ENCODE measurements at places on chromosomes 11 and 22. TPM values are rescaled to one million over a fixed set of nuclear protein-coding genes. Genes with fewer than 3 reads are reported as not detected.

TRIM34 gene
- 2.9 TPM for total RNA-seq

SLC6A5 gene
- not detected for total RNA-seq

APOC3 gene
- total RNA-seq: not detected

CCDC34 gene
- total RNA-seq: 27.0 TPM

FZD4 gene
- 1.2 TPM for total RNA-seq

OR52J3 gene
- not detected for total RNA-seq

KCNJ4 gene
- 0.35 TPM for total RNA-seq

IL17REL gene
- 0.04 TPM for total RNA-seq

CCDC188 gene
- total RNA-seq: not detected

LRRC4C gene
- not detected for total RNA-seq

HEPN1 gene
- not detected for total RNA-seq

C11orf21 gene
- not detected for total RNA-seq

DTX4 gene
- total RNA-seq: 4.4 TPM

GLB1L2 gene
- 2.2 TPM for total RNA-seq

UBQLNL gene
- total RNA-seq: not detected

TLCD5 gene
- 7.9 TPM for total RNA-seq

CARNS1 gene
- total RNA-seq: 0.08 TPM

GANAB gene
- total RNA-seq: 251 TPM

WNT7B gene
- total RNA-seq: 68.5 TPM

MUC15 gene
- not detected for total RNA-seq

NAP1L4 gene
- total RNA-seq: 111 TPM

OVOL1 gene
- not detected for total RNA-seq

NPAS4 gene
- total RNA-seq: not detected

SYT7 gene
- total RNA-seq: 1.2 TPM

ILK gene
- 115 TPM for total RNA-seq

MMP11 gene
- total RNA-seq: 0.27 TPM

STX3 gene
- 28.3 TPM for total RNA-seq

TNNI2 gene
- not detected for total RNA-seq

SEC14L6 gene
- not detected for total RNA-seq

PDGFD gene
- total RNA-seq: 6.1 TPM

ZBTB16 gene
- total RNA-seq: 1.1 TPM

SAA2 gene
- total RNA-seq: not detected

IGF2 gene
- 2.3 TPM for total RNA-seq

CHEK2 gene
- 10.1 TPM for total RNA-seq

RIC3 gene
- 2.1 TPM for total RNA-seq

C22orf42 gene
- not detected for total RNA-seq

PDE3B gene
- total RNA-seq: 1.8 TPM

TPBGL gene
- 0.14 TPM for total RNA-seq

SHISAL1 gene
- 3.4 TPM for total RNA-seq

BARX2 gene
- total RNA-seq: not detected
